Stimulated activated CD8-positive, alpha-beta memory T cell treated with anti-CD3 and anti-CD28 coated beads, Interleukin-4, amount 100 ng/mL, for 4 hours (primary cell): ENCODE measurements at places on chromosomes 3 and 15.

DNA sequence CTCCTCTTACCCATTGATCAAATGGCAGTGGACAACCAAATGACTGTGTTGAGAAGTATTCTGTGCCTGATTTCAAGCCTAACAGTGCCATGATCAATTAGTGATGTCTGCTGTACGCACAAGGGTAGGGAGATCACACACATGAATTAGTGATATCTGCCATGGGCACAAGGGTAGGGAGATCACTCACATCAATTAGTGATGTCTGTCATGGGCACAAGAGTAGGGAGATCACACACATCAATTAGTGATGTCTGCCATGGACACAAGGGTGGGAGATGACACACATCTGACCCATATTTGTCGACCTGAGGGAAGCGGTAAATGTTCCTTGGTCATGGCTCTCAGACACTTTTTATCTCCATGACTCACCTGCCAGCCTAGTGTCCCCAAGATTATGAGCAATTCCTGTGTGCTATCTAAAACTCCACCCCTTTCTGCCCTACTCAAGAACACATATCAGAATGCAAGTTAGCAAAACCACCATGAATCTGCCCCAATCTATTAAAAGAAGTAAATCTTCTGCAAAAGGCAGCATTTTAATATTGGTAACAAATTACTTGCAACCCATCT lies 165.0 kb downstream of the NTRK3 start:
- no peak for DNase-seq

DNA sequence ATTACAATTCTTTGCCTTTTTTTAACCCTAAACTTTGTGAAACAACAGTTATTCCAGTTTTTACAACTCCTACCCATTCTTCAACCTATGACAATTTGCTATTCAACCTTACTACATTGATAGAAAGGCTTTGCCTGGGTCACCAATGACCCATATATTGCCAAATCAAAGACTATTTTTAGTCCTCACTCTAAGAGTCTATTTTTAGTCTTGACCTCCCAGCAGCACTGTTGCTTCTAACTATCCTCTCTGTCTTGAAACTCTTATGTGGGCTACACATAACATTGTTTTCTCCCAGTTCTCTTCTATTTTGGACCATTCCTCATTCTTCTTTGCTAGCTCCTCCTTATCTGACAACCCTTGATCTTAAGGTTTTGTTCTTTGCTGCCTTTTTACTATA lies 71.4 kb downstream of the C3orf80 start:
- DNase-seq: no peak

- no peak for DNase-seq
Measured at GRCh38 chr3:120101624-120102023, 7.4 kb upstream of the GSK3B start.

DNA sequence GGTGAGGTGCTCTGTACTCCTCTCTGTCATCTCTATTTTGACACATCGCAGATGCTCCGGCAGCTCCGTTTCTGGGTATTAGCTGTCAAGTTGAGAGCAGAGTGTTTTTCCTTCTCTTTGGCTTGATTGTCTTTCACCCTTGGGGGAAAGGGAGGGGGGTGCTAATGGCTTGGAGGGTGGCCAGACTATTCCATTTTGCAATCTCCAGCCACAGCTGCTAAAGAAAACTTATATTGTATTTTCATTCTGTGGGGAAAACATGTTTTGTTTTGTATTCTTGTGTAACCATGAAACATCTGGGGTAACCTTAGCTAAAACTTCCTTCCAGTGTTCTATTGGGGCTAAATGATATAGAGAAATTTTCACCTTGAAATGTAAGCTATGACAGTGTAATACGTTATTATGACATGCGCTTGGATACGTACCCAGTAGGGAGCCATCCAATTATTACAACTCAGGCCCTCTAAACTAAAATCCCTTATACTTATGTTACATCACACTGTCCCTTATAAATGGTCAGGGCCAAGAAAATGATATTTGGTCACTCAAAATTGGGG lies 14.0 kb upstream of the LARP6 start:
- DNase-seq: no peak

DNA sequence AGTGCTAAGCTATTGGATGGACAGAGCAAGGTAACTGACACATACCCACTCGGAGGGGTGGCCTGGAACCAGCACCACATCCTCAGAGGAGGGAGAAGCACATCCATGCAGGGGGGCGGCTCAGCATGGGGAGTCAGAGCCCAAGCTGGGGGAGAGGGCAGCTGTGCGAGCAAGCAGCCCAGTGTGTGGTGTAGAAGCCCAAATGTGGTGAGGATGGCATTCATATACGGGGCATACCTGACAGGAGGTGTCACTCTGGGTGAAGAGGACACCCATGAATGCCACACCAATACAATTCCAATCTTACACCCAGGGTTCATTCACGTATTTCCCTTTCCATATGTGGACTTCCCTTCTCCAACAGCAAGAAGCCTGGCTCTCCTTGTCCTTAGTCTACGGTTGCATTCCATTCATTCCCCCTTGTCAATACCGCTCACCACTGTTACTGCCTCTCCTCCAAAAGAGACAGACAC lies 58.7 kb upstream of the ACAN start:
- no peak for DNase-seq

DNA sequence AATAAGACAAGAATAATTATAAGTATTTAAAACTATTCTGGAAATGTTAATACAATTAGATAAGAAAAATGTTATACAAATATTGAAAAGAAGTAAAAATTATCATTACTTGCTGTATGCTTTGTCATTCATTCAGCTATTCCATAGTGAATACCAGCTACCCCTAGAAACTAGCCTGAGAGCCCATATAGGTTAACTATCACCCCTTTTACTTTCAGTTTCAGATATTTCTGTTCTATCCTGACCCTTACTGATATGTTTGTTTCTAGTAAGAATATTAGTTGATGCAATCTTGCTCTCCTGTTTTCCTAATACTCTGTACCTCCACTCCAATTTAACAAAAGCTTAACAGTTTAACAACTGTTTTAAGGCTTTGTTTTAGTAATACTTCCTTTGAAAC lies 31.6 kb downstream of the FAM227B start:
- DNase-seq: no peak

GRCh38 chr15:51667478-51667877 lies 13.8 kb upstream of the SCG3 start:
- no peak for DNase-seq

DNA sequence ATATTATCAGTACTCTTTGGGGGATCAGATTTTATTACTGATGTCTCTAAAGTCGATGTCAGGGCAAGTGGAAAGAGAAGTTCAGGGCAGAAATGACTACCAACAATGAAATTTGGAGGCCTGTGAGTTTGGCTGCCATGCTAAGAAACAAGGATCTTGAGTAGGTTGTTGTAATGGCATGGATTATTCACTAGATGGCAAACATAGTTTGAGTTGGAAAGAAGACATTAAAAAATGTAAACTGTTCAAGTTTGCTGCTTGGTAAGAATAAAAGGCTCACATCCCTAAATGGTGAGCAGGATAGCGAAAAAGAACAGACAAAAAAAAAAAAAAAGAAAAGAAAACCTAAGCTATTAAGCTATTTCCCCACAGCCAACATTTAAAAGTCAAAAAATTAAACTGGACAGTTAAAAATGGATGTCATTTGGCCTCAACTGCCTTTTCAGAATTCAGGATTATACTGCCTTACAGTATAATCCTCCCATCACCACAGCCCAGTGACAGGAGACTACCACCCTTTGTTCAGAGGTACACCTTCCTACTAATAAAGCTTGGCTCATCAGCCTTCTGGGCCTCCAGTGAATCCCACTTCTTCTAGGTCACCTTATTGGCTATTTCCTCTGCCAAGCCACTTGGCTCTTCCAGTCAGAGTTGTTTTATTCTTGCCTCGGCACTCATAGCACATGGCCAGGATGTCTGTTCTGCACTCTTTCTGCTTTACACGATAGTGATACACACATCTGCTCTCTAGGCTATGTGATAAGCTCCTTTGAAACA lies 163.7 kb downstream of the PLD1 start:
- no peak for DNase-seq

- no peak for DNase-seq
Measured at GRCh38 chr3:71607364-71607763, 23.8 kb upstream of the FOXP1 start.

DNA sequence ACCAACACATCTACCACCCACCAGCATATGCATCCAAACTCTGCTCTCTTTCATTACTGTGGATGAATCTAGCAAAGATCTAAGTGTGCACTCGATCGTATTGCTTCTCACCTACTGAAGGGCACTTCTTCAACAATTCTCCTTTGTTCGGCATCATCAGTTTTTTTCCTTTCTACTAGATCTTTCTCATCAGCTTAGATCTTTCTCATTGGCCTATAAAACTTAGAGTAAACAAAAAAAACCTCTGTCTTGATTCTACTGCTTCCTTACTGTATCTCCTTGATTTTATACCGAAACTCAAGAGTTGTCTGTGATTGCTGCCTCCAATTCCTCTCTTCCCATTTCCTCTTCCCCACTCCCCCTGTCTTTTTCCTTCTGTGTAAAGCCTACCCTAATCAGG lies 36.1 kb upstream of the TIPARP start:
- DNase-seq: no peak

- no peak for DNase-seq
Measured at GRCh38 chr15:34973512-34973911, 4.0 kb upstream of the AQR start.

DNA sequence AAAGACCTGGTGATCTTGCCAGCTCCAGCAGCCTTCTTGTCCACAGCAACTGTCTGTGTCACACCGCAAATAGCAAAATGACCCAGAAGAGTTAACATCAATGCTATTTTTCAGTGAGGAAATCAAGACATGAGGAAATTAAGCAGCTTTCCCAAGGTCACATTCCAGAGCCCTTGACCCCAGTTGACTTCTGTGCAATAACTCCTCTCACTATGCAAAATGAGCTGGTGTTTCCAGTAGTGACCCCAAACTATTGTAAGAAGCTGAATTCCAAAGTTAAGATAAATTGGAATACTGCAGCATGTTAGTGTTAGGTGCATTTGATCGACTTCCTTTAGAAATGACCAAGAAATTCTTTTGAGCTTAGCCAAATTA lies 172.8 kb upstream of the SNTN start:
- no peak for DNase-seq

DNA sequence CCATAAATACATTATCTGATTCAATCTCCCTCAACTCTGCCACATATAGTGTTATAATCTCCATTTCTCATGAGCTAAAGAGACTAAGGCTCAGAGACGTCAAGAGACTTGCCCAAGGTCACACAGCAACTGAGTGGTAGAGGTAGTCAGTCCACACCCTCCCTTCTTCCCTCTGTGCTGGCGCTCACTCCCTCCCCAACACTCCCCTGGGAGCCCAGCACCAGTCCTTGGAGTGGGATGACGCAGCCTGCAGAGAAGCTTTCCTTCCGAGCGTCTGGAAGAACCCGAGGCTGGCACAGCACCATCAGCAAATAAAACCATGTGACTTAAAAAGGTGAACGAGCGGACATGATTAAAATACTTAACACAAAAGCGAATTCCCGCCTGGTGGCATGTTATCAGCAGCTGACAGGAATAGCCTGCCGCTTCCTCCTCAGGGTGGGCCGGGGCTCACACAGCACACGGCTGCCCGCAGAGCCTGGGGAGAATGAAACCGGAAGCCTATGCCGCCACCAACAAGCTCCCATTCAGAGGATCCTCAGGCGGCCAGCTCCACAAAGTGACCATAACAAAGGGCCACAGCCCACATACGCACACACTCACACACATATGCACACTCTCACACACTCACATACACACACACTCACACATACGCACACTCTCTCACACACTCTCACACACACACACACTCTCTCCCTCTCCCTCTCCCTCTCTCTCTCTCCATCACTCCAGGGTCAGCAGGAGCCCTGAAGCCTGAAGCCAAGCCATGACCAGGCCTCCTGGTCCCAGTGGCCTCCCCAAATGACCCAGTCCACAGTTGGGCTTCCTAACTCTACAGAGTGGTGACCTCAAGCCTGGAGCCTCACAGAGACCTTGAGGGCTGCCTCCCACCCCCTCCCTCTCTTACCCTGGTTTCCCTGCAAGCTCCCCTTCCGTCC lies 120.5 kb downstream of the XXYLT1 start:
- DNase-seq: no peak

- no peak for DNase-seq
Measured at GRCh38 chr15:47762621-47763020, 45.3 kb downstream of the SEMA6D start.

- no peak for DNase-seq
Measured at GRCh38 chr3:4503050-4503449, 9.9 kb downstream of the ITPR1 start.

- no peak for DNase-seq
Measured at GRCh38 chr15:81195339-81195864, 1.3 kb upstream of the IL16 start.

DNA sequence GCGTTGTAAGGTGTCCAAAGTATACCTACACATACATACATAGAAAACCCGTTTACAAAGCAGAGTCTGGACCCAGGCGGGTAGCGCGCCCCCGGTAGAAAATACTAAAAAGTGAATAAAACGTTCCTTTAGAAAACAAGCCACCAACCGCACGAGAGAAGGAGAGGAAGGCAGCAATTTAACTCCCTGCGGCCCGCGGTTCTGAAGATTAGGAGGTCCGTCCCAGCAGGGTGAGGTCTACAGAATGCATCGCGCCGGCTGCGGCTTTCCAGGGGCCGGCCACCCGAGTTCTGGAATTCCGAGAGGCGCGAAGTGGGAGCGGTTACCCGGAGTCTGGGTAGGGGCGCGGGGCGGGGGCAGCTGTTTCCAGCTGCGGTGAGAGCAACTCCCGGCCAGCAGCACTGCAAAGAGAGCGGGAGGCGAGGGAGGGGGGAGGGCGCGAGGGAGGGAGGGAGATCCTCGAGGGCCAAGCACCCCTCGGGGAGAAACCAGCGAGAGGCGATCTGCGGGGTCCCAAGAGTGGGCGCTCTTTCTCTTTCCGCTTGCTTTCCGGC lies 318.6 kb downstream of the FGF12 start:
- no peak for DNase-seq

- DNase-seq: no peak
Measured at GRCh38 chr3:71771884-71772283, 13.1 kb downstream of the PROK2 start.

DNA sequence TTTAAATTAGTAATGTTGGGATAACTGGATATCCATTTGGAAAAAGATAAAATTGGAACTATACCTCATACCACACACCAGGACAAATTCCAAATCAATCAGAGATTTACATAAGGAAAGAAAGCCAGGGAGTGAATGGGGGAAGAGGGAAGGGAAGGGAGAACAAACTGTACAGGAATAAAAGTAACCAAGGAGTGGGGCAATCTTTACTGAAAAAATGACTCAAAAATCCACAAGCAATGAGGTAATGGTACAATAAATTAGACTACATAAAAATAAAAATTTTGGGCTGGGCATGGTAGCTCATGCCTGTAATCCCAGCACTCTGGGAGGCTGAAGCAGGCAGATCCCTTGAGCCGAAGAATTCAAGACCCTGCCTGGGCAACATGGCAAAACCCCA lies 82.6 kb downstream of the MLH1 start:
- no peak for DNase-seq

- no peak for DNase-seq
Measured at GRCh38 chr3:33039628-33040027, 57.3 kb downstream of the GLB1 start.

DNA sequence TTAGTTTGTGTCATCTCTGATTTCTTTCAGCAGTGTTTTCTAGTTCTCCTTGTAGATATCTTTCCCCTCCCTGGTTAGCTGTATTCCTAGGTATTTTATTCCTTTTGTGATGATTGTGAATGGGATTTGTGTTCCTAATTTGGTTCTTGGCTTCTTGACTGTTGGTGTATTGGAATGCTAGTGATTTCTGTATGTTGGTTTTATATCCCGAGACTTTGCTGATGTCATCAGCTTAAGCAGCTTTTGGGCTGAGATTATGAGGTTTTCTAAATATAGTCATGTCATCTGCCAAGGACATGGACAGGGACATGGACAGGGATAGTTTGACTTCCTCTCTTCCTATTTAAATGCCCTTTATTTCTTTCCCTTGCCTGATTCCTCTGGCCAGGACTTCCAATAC lies 35.8 kb downstream of the MYO9A start:
- DNase-seq: no peak
